Fibroblast of skin of right quadriceps (primary cell): ENCODE measurements at places on chromosomes 4 and X.

- DNase-seq, result no peak
Measured at GRCh38 chrX:9775930-9776329, 10.3 kb upstream of the GPR143 start.

DNA sequence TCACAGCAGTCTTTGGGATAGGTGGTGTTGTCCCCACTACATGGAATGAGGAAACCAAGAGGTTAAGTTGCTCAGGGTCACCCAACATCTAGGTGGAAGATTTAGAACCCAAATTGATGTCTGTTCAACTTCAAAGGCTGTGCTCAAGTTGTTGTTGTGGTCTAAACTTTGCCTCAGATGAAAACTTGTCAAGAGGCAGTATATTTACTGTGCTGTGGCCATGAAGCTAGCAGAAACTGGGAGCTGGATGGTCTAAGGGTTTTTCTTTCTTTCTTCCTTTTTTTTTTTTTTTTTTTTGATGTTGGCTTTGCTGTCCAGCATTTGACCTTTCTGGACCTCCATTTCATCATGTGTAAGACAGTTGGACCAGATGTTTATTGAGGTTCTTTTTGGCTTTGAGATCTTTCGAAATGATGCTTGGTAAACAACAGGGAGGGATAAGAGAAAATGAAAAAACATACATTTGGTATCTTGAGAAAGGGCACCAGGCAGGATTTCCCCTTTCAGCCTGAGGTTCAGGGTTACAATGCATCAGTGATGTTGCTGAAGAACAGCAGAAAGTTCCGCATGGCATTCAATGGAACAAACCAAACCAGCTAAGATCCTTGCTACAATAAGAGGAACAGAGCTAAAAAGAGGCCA is 166.2 kb upstream of the RPS6KA3 start:
- DNase-seq, result no peak

GRCh38 chr4:68366600-68366999 is 16.7 kb upstream of the YTHDC1 start:
- DNase-seq, result no peak

GRCh38 chr4:15755321-15756155 is 22.6 kb upstream of the CD38 start:
- DNase-seq, result peak; percentile 35

GRCh38 chrX:19874391-19875049 is 12.9 kb downstream of the SH3KBP1 start:
- DNase-seq, result no peak

- DNase-seq, result no peak
Measured at GRCh38 chr4:11470438-11471045, 41.8 kb upstream of the HS3ST1 start.

DNA sequence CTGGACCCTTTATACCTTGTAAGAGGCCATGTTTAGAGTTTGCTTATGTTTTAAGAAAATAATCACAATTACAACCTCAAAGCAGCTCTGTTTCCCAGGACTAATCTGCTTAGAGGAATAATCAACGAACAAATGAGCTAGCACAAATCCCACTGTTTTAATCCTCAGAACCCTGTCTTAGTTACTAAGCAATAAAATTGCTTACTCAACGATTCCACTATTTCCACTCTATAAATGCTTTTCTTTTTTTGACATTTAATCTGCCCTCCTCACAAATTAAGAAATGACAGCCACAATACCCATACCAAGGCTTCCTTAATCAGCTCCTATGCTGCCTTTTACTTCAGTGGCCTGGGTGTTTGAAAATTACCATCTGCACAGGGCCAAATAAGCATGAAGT is 48.8 kb downstream of the FAM120C start:
- DNase-seq, result no peak

DNA sequence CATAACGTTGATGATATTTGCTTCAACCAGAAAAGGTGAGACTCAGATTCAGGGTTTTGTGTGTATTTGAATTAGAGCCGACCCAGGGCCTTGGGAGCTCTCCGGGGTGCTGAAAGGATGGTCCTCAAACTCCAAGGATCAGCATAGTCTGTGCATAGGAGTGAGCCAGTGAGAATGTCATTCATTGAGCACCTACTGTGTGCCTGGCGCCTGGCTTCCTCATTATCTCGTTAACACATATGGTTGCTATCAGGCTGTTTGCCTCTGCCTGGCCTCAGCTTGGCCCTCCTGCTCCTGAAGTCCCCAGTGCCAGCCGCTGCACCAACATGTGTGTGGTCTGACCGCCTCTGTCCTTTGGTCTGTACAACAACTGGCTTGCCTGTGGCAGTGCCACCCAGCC is 25.1 kb upstream of the JAKMIP1 start:
- no peak for DNase-seq

DNA sequence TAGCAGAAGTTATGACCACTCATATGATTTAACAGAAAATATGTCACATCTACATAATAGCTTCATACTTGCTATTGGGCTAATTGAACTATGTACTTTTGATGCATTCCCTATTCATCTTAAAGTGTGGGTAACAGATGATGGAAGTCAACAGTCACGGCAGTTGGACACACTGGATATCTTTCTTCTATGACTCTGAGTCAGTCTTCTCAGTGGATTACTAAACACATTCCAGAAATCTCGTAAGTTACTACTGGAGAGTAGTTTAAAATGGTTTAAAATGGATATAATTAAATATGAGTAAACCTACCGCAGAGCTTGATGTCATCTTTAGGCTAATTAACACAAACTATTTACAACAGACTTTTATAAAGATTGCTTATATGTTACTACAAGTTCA is 30.1 kb upstream of the CFAP299 start:
- DNase-seq, result peak; percentile 90

DNA sequence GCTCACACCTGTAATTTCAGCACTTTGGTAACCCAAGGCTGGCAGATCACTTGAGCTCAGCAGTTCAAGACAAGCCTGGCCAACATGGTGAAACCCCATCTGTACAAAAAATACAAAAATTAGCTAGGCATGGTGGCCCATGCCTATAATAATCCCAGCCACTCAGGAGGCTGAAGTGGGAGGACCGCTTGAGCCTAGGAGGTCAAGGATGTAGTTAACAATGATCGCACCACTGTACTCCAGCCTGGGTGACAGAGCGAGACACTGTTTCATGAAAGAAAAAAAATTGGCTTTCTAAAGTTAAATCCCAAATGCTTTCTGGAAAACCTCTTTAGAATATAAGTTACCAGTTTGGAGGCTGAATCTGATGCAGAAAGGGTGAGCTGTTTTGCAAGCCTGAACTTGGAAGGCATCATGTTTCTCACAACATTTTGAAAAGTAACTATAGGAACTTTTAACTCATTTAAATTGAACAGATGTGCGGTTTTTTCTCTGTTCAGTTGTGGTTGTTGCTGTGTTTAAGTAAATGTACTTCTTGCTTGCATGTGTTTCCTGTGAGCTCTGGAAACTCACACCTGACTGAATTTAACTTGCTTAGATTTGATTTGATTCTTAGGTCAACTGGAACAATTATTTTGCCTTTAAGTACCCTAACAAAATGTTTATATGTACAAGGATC is 39.8 kb upstream of the TMEM131L start:
- peak; percentile 21 for DNase-seq

GRCh38 chr4:169338241-169338640 is 67.5 kb upstream of the SH3RF1 start:
- peak; percentile 34 for DNase-seq

- peak; percentile 59 for DNase-seq
Measured at GRCh38 chr4:7828793-7829301, 110.8 kb downstream of the AFAP1 start.

- DNase-seq, result no peak
Measured at GRCh38 chr4:56310401-56311125, 76.7 kb downstream of the AASDH start.

DNA sequence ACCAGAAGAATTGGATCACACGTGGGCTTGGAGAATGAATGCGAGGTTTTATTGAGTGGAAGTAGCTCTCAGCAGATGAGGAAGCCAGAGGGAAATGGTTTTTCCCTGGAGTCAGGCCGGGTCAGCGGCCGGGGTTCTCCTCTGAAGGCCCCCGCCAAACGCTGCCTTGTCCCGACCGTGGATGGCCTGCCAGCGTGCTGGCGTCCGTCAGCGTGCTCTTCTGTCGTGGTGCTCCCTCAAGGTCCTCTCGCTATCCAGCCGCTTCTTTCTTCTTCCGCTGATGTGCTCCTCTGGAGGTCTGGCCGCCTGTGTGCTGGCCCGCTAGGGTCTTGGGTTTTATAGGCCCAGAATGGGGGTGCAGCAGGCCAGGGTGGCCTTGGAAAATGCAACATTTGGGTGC is 632.2 kb downstream of the TRAM1L1 start:
- no peak for DNase-seq

DNA sequence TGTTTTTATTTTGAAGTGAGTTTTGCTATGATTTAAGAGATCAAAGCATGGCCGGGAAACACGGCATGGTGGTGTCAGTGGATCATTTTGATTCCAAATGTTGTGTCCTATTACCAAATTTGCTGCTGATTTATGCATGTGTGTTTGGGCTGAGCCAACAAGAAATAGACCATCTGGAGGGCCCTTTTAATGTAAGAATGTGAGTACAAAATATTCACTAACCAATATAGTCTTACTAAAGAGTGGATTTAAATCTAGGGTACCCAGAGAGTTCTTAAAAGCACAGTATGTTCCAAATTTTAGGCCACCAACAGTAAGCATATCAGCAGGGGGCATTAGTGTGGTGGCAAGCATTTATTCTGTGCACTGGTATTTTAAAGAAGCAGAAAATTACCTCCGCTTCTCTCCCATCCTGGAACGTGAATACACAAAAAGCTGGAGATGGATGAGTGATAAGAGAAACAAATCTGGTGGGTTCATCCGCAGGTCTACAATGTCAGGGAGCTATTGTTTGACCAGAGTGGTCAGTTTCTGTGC is 444.4 kb upstream of the IGFBP7 start:
- DNase-seq, result no peak

DNA sequence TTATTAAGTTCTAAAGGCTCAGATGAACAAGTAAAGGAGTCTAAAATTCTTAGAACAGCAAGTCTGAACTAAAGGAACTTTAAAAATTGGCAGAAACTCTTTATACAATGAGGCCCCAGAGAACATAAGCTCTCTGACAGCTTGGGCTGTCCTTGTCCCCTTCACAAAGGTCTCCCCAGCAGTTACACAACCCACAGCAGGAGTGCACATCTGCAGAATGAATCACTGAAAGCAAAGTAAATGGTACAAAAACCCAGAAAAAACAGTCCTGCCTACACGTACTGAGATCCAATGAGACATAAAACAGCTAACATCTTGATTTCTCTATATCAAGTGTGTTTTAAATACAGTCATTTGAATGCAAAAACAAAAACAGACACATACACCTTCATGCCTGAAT is 18.7 kb downstream of the RBBP7 start:
- DNase-seq, result no peak

GRCh38 chr4:53378171-53378482 is 686 bp downstream of the FIP1L1 start:
- DNase-seq, result no peak

DNA sequence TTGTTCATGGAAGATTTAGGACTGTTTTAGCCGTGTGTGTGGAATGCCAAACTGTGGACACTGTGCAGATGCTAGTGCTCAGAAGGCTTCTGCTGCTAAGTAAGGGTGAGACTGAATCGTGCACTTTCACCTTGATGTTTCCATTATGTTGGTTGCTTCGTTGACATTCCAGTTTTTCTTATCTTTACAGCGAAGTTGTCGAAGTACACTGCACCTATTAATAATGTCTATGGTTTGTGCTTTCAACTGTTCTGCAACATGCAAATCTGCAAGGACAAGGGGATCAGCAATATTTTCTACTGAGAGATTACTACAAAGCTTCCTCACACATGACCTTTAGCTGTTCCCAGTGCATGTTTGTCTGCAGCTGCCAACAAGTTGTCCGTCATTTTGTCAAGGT is 67.7 kb downstream of the UGT2A3 start:
- no peak for DNase-seq

DNA sequence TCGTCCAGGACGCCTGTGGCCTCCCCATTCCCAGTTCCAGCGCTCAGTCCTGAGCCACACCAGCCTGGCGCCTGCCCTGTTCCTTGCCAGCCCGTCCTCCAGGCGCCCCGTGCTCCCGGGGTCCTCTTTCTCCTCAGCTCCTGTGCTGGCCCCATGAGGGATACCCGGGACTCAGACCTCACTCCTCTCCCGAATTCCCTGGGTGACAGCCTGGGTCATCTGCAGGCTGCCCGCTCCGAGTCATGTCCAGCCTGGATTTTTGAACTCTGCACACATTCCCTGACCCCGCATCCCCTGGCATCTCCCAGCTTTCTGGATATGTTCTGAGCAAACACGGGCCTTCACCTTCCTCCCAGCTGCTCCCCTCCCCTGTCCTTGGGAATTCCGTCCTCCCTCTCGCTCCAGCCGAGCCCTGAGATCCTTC is 14.9 kb upstream of the ADD1 start:
- DNase-seq, result no peak
